NCI-H1092 (cell line): ENCODE measurements at places on chromosomes 6 and 20.

GRCh38 chr6:163738304-163738703 is 323.8 kb downstream of the QKI start:
- no peak for DNase-seq

- peak; percentile 33 for DNase-seq
These were observed 244.9 kb downstream of the TSHZ2 start for GRCh38 chr20:53216856-53217576.

GRCh38 chr6:79544299-79544927 is 7.2 kb upstream of the LCA5 start:
- DNase-seq: no peak

GRCh38 chr6:63998991-63999390 is 363.4 kb downstream of the PHF3 start:
- DNase-seq: peak; percentile 1

- DNase-seq: no peak
These were observed 208.0 kb upstream of the EXOC2 start for GRCh38 chr6:900716-901605.

DNA sequence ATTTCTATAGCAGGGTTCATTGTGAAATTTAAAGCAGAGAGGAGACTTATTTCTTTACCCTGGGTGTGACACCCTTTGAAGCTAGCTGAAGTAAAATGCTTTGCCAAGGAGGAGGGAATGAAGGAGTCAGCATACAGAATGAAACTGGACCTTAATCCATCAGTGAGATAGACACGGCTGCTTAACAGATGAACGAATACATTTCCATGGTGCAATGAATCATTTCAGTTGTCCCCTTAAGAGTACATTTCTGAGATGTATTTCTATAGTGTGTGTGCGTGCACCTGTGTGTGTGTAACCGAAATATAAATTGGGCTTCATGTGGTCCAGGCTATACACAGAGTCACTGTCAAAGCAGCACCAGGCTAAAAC is 73.8 kb upstream of the CD93 start:
- DNase-seq: no peak

DNA sequence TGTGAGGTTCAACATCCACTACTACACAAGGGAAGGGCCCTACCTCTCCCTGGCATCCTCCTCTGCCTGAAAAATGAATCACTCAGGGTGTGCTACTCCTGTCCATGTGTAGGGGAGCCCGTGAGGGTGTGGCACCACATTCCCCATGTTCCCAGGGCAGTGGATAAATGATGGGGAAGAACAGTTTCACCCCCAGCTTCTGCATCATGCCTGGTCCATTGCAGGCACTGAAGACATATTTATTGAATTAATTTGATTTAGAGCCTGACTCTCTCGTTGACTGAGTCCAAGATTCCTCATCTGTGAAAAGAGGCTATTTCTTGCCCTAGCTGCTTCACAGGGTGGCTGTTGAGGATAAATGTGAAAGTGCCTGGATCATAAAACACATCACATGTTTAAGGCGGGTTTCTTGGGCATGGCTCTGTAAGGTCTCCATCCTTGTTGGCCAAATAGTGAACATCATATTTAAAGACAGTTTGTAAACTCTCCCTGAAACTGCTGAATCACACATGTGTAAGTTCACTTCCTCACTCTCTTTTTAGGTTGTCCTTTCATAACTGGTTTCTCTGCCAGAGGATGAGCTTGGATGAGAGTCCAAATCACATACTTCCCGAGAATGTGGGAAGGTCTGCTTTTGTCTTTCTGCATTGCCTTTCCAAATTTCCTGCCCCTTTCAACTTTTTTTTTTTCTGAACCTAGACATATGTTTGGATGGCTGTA is 79.7 kb upstream of the FYN start:
- no peak for DNase-seq

- no peak for DNase-seq
These were observed 253.6 kb upstream of the RAB32 start for GRCh38 chr6:146289816-146290588.

DNA sequence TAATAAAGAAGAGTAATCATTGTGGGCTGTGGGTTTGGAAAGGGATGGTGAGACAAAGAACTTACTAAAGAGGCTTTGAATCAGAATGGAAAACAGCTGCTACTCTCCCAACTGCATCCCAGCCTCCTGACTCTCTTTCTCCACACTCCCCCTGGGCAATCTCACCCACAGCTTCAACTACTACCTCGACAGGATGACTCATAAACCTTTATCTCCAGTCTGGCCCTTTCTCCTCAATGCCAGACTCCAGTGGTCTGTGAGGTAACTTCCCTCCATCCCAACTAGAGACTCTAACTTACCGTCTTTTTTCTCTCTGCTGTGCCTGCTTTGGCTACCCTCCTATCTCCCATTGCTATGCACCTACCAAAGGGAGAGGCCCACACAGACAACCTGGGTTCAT is 135.3 kb upstream of the RREB1 start:
- no peak for DNase-seq

- no peak for DNase-seq
These were observed 57.2 kb upstream of the MRPS10 start for GRCh38 chr6:42274898-42275297.

DNA sequence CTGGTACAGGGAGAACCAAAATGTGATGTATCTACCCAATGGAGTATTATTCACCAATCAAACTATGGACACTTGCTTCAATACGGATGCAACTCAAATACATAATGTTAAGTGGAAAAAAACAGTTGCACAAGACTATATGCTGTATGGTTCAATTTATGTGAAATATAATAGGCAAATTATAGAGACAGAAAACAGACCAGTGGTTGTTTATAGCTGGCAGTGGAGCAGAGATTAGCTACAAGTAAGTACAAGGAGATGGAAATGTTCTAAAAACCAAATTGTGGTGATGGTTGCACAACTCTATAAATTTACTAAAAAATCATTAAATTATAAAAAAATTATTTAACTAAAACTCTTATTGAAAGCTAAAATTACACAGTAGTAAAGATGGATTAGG is 113.2 kb downstream of the PRDM1 start:
- no peak for DNase-seq

DNA sequence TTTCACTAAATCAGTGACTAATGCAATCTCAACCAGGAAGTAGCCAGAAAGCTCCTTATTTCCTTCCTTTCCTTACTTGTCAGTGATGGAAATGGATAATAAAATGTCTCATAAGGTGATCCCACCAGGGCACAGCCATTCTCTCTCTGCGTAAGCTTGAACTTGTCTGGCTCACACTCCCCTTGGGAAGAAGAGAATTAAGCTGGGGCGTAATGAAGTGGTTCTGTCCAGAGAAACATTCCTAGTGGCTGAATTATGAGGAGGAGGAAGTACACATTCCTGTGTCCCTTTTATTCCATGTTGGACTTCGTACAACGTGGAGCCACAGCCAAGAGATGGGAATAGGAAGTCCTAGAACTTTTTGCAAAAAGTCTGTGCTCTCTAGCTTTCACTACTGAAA is 93.7 kb downstream of the MTHFD1L start:
- no peak for DNase-seq

GRCh38 chr6:13380761-13381160 is 52.4 kb upstream of the TBC1D7 start:
- no peak for DNase-seq

- DNase-seq: no peak
These were observed 34.3 kb upstream of the OGFRL1 start for GRCh38 chr6:71254323-71254722.

DNA sequence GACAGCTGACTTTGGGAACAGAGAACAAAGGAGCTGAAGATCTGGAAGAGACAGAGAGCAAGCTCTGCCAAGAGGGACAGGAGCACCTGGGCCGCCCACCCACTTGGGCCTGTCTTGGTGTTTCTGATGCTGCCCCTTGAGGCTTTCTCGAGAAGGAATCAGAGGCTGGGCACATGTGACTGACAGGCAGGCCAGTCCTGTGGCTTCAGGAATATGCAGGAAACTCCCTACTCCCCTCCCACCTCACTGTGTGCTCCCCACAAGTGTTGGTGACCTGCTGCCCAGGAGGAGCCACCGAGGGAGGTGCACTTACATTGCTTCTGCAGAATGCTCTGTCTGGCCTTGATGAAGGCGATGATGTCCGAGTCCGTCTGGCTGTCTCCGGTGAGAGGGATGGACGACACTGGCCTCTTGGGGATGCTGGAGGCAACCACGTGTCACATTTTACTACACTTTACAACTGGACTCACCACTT is 20.9 kb upstream of the KCNK16 start:
- DNase-seq: no peak

DNA sequence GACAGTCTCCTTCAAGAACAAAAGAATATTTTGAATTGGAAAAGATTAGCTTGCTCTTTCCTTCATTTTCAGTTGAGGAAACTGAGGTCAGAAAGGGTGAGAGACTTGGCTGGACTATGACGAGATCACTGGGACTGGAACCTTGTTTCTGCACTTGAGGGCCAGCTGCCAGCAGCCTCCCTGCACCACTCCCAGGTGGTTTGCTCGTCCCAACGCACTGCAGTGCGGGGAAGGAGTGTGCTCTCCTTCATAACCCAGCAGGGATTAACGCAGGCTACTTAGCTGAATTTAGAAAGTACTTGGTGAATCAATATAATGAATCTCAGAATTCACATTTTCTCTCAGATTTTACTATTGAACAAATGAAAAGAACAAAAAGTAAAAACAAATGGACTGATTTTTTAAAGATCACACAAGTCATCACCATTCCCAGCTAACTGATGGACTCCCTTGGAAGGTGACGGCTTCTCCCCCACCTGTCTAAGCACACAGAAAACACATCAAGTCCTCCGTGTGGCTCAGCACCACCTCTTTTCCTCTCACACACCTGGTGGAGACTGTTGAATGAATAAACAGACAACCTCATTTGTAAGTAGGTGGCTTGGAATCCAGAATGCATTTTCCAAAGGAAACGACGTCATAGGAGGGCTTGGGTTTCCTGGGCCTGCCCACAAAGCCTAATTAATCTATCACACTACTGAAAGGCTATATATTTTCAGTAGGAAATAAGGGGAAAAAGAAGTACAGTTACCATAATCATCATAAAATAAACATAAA is 121.0 kb downstream of the QRSL1 start:
- DNase-seq: peak; percentile 6

DNA sequence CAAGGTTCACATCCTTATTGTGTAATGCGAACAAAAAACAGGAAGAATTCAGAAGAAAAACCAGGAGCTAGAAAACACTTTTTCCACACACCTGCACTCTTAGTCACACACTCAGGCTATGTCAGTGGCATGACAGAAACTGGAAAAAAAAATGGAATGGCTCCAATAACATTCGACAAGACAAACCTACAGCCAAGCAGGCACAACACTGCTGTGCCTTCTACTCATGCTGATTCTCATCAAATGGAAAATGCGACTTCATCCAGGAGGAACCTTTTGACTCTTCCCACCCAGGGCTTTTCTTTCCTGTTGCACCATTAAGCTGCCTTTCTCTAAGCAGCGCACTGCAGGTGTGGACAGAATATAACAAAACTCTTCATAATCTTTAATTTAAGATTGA is 163.2 kb upstream of the BTBD3 start:
- peak; percentile 19 for DNase-seq

GRCh38 chr6:3693831-3694230 is 57.7 kb downstream of the PXDC1 start:
- no peak for DNase-seq

DNA sequence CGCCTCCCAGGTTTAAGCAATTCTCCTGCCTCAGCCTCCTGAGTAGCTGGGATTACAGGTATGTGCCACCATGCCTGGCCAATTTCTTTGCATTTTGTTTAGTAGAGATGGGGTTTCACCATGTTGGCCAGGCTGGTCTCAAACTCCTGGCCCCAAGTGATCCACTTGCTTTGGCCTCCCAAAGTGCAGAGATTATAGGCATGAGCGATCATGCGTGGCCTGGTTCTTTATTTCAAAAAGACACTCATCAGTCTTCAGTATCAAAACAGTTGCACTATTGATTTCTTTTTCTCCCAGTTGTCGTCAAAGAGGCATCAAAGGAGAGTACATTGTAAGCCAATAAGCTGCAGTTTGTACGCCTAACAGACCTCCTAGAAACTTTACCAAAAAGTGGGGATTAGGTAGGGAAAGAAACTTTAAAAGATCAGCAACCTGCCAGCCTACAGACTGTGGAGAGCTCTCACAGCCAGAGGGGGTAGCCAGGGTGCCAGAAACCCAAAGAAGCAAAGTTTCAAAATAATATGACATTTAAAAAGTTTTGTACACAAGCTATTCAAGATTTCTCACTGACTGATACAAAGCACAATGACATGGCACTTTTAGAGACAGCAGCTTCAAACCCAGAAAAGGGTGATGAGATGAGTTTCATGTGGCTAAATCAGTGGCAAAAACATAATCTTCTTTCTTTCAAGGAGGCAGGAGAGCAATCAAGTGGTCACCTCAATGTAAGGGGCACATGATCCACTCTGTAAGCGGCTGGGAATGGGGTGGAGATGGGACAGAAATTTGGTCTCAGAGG is 83.0 kb upstream of the RALY start:
- DNase-seq: no peak

DNA sequence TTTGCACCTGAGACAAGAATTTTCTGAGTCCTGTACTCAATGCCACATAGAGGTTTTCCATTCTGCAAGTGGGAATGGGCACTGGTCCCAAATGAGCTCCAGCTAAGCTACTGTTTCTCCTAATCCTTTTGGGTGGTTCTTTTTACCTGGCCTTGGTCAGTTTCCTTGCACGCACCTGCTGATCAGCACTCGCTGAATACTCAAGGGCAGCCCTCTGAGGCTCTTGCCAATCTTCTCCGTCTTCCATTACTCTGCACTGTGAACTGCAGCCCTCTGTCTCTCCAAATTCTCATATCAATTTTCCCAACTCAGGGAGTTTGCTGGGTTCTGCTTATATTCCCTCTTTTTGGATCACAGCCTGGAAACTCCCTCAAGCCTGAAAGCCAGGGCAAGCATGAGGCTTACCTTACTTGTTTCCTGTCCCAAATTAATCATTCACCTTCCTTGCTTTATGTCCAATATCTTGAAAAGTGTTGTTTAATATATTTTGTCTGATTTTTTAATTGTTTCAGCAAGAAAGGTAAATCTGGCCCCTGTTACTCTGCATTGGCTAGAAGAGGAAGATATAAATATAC is 138.0 kb upstream of the TBX18 start:
- no peak for DNase-seq

GRCh38 chr20:50290112-50290511 is 99.5 kb downstream of the CEBPB start:
- no peak for DNase-seq

GRCh38 chr6:30951907-30952469 is 11.2 kb downstream of the MUCL3 start:
- no peak for DNase-seq

- no peak for DNase-seq
These were observed 296.8 kb downstream of the TENT5A start for GRCh38 chr6:81455641-81456040.

DNA sequence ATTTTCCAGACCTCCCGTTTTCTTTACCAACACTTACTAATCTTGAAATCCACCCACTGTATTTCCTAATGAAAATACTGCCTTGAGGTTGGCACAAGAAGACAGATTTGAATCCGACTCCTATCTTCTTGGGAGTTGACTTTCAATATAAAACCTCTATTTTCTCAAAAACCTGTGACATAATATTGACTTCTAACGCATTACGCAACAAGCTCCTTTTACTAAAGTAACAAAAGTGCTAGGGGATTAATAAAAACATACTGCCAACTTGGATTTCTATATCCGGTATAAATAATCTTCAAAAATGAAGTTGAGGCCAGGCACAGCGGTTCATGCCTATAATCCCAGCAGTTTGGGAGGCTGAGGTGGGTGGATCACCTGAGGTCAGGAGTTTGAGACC is 382.0 kb downstream of the PREX1 start:
- DNase-seq: no peak

- DNase-seq: no peak
These were observed 18.5 kb downstream of the PLCB1 start for GRCh38 chr20:8150591-8150990.
